Lower lobe of right lung (tissue), 2 donors: ENCODE measurements at places on chromosomes 2 and 18. TPM values are rescaled to one million over a fixed set of nuclear protein-coding genes. Genes with fewer than 3 reads are reported as not detected.

ITGB6 gene
- total RNA-seq, result 65.2 TPM

AQP12B gene
- total RNA-seq, result not detected

DIS3L2 gene
- 34.4 TPM for total RNA-seq

ASB18 gene
- not detected for total RNA-seq

C2orf78 gene
- total RNA-seq, result not detected

IL1R2 gene
- 23.3 TPM for total RNA-seq

HEATR5B gene
- total RNA-seq, result 33.9 TPM

CXCR4 gene
- 55.1 TPM for total RNA-seq

NDUFS1 gene
- total RNA-seq, result 58.2 TPM

POMC gene
- total RNA-seq, result 3.9 TPM

COLEC12 gene
- 79.2 TPM for total RNA-seq

DSG1 gene
- not detected for total RNA-seq

- H3K4me3 ChIP-seq, result no peak overlapping the region
- H3K27me3 ChIP-seq, result no peaks in the 10 kb centered on the region
- no peak overlapping the region for H3K27ac ChIP-seq
- no peak for DNase-seq
These were observed 443.7 kb downstream of the TNS1 start for GRCh38 chr2:217559084-217559483.

- DNase-seq, result no peak
- no peak overlapping the region for H3K4me3 ChIP-seq
- peaks cover 6% of the 10 kb centered on the region for H3K4me1 ChIP-seq
- no peaks in the 10 kb centered on the region for H3K36me3 ChIP-seq
These were observed 21.7 kb upstream of the BAZ2B start for GRCh38 chr2:159637988-159638501.

DNA sequence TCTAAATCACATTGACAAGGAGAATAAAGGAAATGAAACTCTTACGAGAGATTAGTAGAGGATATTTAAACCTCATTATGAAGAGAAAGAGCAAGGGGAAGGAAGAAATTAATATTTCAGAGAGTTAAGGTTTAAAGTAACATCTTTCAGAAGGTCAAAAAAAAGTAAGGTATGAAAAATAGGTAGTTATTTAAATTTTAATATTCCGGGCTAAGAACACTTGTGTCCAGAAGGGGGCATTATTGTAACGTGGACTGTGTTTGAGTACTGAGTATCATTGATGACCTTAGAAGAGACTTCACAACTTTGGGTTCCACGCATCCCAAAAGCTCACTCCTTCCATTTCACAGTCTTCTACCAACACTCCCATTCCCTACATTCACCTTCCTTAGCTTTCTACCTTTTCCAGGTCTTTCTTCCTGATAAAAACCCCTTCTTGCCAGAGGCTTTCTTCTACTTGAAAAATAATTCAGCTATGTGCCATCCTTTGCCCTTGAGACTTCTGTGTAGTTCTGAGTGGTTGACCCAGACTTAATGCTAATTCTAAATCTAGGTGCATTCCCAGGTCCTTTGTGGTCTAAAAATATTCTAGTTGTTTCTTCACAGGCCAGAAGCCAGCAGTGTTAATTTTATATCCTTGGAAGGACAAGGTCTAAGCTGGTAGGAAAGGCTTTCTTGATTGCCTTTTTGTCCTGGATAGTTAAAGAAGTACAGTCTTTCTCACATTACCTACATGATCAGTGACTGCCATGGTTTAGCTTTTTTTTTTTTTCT is 16.5 kb downstream of the DYNC1I2 start:
- H3K27ac ChIP-seq, result no peak overlapping the region
- no peak overlapping the region for H3K4me3 ChIP-seq
- no peaks in the 10 kb centered on the region for H3K4me1 ChIP-seq
- no peaks in the 10 kb centered on the region for H3K27me3 ChIP-seq
- H3K36me3 ChIP-seq, result peaks cover 24% of the 10 kb centered on the region
- DNase-seq, result no peak

- no peak for DNase-seq
- H3K27ac ChIP-seq, result peak overlapping the region; percentile 83
These were observed 736 bp downstream of the ZSCAN30 start for GRCh38 chr18:35289293-35289692.

DNA sequence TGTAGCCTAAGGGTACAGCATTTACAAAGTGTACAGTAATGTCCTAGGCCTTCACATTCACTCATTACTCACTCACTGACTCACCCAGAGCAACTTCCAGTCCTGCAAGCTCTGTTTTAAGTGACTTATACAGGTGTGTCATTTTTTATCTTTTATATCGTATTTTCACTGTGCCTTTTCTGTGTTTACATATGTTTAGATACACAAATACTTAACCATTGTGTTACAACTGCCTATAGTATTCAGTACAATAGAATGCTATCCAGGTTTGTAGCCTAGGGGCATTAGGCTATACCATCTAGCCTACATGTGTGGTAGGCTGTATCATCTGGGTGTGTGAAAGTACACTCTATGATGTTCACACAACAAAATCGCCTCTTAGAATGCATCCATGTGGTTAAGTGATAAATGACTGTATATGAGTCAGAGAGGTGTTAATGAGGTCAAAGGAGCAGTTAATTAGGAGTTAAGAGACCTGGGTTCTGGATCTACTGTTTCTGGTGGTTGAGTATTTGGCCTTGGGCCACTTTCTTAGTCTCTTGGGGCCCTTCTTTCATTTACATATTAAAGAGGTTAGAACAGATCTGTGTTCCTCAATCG is 149.1 kb downstream of the GREB1L start:
- H3K27ac ChIP-seq, result no peak overlapping the region
- no peak for DNase-seq
- H3K27me3 ChIP-seq, result no peaks in the 10 kb centered on the region
- H3K4me3 ChIP-seq, result no peak overlapping the region
- H3K4me1 ChIP-seq, result no peaks in the 10 kb centered on the region

GRCh38 chr2:121348128-121348740 is 63.2 kb upstream of the TFCP2L1 start:
- DNase-seq, result no peak
- H3K27ac ChIP-seq, result no peak overlapping the region
- H3K4me1 ChIP-seq, result no peaks in the 10 kb centered on the region
- peaks cover 99% of the 10 kb centered on the region for H3K36me3 ChIP-seq
- no peaks in the 10 kb centered on the region for H3K27me3 ChIP-seq
- H3K4me3 ChIP-seq, result no peak overlapping the region

GRCh38 chr2:240605867-240606743 is 19.2 kb upstream of the GPR35 start:
- H3K36me3 ChIP-seq, result no peaks in the 10 kb centered on the region
- peaks cover 10% of the 10 kb centered on the region for H3K4me1 ChIP-seq
- no peaks in the 10 kb centered on the region for H3K27me3 ChIP-seq
- no peak overlapping the region for H3K27ac ChIP-seq
- DNase-seq, result peak; percentile 33
- H3K4me3 ChIP-seq, result no peak overlapping the region

- no peaks in the 10 kb centered on the region for H3K36me3 ChIP-seq
- no peaks in the 10 kb centered on the region for H3K4me1 ChIP-seq
- no peaks in the 10 kb centered on the region for H3K27me3 ChIP-seq
- no peak for DNase-seq
These were observed 355.2 kb upstream of the UBE2E3 start for GRCh38 chr2:180625006-180625844.

- H3K4me1 ChIP-seq, result peaks cover 24% of the 10 kb centered on the region
- peak; percentile 57 for DNase-seq
- no peak overlapping the region for H3K4me3 ChIP-seq
These were observed 69.3 kb upstream of the BZW1 start for GRCh38 chr2:200742426-200742825.

DNA sequence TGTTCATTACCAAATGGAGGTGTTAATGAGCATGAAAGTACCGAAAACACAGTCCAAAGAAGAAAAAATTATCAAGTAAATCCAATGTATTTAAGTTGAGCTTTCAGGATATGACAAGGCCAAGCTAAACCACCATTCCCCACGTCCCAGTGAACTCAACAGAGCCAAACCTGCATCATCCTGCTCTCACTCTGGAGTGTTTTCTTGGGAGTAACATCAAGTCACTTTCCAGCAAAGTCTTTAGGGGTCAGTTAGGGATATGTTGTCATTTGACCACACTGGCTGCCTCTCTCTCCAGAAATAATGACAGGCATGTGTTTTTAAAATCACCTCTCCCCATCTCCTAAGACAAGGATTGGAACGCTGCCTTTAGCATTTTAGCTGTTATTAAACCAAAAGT is 140.5 kb downstream of the SRBD1 start:
- no peak for DNase-seq
- peak overlapping the region; percentile 20 for H3K27ac ChIP-seq
- H3K36me3 ChIP-seq, result no peaks in the 10 kb centered on the region

GRCh38 chr18:33467531-33467930 is 27.0 kb upstream of the CCDC178 start:
- H3K27ac ChIP-seq, result no peak overlapping the region
- H3K27me3 ChIP-seq, result no peaks in the 10 kb centered on the region
- H3K36me3 ChIP-seq, result no peaks in the 10 kb centered on the region
- H3K4me1 ChIP-seq, result no peaks in the 10 kb centered on the region

GRCh38 chr2:145018502-145018901 is 498.6 kb upstream of the ZEB2 start:
- no peaks in the 10 kb centered on the region for H3K27me3 ChIP-seq
- H3K27ac ChIP-seq, result no peak overlapping the region
- H3K4me1 ChIP-seq, result no peaks in the 10 kb centered on the region
- H3K36me3 ChIP-seq, result no peaks in the 10 kb centered on the region

DNA sequence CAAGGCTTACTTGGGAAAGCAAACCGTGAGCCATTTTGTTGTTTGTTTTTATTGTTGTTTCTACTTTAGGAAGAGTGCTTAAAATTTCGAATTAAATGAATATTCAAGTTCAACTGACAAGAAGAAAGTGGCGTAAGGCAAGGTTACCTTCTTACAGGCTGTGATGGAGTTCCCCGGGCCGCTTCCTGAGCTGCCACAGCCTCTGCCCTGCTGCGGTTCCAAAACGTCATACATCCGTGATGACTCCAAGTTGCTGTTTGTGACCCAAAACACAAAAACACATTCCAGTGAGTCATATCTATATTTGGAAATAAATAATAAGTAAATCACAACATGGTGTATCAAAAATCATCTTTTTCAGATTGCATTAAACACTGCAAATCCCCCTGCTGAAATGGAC is 49.7 kb downstream of the SPHKAP start:
- no peaks in the 10 kb centered on the region for H3K36me3 ChIP-seq
- no peaks in the 10 kb centered on the region for H3K27me3 ChIP-seq
- H3K4me1 ChIP-seq, result no peaks in the 10 kb centered on the region
- H3K27ac ChIP-seq, result no peak overlapping the region
- no peak for DNase-seq

DNA sequence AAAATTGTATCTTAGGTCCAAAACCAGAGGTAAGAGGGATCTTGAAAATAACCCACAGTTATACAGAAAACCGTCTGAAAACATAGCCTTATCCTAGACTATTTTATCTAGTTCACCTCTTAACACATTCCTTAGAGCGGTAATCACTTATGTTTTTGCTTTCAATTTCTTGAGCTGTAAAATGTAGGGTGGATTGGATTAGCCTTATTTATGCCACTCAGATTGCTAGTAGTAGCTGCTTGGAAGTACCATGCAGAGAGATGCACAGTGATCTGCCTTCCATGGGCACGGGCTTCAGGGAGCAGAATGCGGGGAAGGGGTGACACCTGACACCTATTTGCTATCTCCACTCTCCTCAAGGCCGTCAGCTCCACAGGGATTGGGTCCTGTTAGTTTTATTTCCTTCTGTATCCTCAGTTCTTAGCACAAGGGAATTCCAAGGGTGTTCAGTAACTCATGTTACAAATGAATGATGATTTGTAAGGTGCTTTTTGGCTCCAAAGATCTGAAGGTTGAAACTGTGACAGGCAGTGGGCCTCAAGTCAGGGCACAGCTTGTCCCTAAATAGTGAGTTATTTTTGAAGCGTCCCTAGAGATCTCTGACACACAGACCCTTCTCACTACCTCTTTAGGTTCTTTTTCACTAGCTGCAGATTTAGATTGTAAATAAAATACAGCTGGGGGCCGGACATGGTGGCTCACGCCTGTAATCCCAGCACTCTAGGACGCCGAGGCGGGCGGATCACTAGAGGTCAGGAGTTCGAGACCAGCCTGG is 64.0 kb upstream of the PMAIP1 start:
- no peak overlapping the region for H3K27ac ChIP-seq
- no peaks in the 10 kb centered on the region for H3K36me3 ChIP-seq
- H3K4me1 ChIP-seq, result no peaks in the 10 kb centered on the region
- no peak overlapping the region for H3K4me3 ChIP-seq

DNA sequence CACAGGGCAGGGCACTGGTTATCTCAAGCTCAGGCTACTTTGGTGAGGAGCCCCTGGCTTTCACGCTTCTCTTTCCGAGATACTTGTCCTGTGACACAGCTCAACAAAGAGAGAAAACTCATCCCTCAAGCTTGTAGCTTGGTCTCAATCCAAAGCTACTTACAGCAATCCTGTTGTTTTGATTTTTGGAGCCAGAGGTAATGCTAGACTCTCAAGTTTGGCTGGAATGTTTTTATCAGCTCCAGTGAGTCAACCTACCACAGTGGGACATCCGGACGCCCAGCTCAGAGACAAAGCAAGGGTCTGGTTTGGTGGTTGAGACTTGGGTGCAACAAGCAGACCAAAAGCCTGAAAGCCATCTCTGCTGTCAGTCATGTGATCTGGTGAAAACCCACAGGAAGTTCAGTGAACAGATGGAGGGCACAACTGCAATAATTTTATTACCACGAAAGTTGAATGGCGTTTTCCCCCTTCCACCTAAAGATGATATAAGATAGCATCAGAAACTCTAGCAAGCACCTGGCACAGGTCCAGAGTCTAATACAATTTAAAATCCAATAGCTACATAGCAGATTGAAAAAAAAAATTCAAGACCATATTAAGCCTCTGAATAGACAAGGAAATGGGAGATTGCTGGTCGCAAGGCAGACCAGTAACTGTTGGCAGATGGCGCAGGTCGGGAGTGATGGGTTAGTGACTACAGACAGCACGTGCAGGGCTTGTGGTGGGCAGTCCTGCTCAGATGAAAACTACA is 102.3 kb upstream of the SMAD7 start:
- no peak overlapping the region for H3K4me3 ChIP-seq
- H3K4me1 ChIP-seq, result peaks cover 15% of the 10 kb centered on the region
- no peaks in the 10 kb centered on the region for H3K27me3 ChIP-seq

GRCh38 chr2:56202381-56203121 is 18.8 kb downstream of the CCDC85A start:
- H3K27me3 ChIP-seq, result no peaks in the 10 kb centered on the region
- H3K36me3 ChIP-seq, result no peaks in the 10 kb centered on the region
- H3K27ac ChIP-seq, result no peak overlapping the region
- H3K4me3 ChIP-seq, result no peak overlapping the region
- no peaks in the 10 kb centered on the region for H3K4me1 ChIP-seq

GRCh38 chr2:233026198-233026813 is 6.2 kb upstream of the NEU2 start:
- no peaks in the 10 kb centered on the region for H3K36me3 ChIP-seq
- H3K4me3 ChIP-seq, result no peak overlapping the region
- no peaks in the 10 kb centered on the region for H3K27me3 ChIP-seq
- H3K27ac ChIP-seq, result no peak overlapping the region
- DNase-seq, result no peak
